ENCODE measurements at places on chromosomes 5 and 9.

- peak; percentile 38 for DNase-seq
Observed at GRCh38 chr9:108396193-108396592, 459.6 kb downstream of the ACTL7B start.

DNA sequence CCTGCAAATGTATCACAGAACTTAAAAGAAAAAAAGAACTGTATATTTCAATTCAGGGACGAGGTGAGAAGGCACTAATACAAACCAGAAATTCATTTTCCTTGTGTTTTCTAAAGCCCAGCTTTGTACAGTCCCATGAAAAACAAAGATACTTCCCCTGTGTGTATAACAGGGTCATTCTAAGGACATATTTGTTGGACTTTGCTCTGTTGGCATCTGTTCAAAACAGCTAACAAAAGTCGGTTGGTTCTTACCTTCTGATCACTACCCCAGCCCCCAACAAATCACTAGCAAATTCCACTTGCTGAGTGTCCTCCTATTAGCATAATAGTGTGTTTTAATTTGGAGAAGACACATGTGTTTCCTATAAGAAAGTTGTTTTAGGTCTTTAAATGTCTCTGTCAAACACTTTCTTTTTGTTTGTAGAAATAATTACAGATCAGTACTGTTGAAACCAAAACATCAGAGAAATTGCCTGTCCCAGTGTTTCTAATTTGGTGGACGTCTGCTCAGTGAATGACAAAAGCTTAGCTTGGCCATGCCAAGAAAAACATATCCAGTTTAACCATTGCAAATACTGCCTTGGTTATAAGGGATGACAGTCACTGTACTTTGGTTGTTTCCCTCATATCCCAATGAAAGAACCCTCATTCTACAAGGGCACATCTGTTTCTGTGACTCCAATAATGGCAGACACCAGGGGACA lies 480.5 kb downstream of the EBF1 start:
- no peak for DNase-seq

GRCh38 chr9:121754655-121755436 lies 103.4 kb downstream of the DAB2IP start:
- DNase-seq, result no peak

- no peak for DNase-seq
Observed at GRCh38 chr5:139571543-139571942, 10.4 kb downstream of the UBE2D2 start.

GRCh38 chr5:164202338-164202737 lies 696.9 kb downstream of the MAT2B start:
- DNase-seq, result no peak

GRCh38 chr5:39017504-39017903 lies 56.7 kb downstream of the RICTOR start:
- DNase-seq, result no peak

DNA sequence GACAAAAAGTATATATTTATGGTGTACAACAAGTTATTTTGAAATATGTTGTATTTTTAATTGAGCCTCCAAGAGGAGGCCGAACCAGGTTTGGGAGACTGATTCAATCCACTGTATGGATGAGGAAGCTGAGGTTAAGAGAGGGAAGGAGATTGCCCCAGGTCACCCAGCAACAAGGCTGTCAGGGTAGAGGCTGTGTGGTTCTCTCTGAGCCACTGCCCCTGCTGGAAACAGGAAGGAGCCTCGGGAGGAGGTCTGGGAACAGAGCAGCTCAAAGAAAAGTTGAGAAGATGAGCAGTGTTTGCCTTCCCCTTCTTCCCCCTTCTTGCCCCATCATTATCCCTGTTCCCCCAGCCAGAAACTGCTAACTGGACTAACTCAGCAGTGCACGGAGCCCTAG lies 6.6 kb upstream of the FAT2 start:
- DNase-seq, result no peak

DNA sequence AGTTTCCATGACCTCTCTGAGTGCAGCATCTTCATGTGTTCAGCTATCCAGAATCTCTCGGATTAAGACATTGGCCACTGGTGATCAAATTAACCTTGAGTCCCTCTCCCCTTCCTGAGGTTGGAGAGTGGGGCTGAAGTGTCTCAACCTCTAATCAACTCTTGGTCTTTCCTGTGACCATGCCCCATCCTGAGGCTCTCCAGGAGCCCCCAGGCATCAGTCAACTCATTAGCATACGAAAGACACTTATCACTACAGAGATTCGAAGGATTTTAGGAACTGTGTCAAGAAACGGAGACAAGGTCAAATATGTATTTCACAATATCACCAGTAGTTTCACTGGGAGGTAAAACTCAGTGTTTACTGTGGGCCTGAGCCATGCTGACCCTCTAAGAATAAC lies 130.2 kb upstream of the CCDC152 start:
- no peak for DNase-seq

GRCh38 chr9:130927338-130927737 lies 11.7 kb downstream of the FIBCD1 start:
- DNase-seq, result no peak

DNA sequence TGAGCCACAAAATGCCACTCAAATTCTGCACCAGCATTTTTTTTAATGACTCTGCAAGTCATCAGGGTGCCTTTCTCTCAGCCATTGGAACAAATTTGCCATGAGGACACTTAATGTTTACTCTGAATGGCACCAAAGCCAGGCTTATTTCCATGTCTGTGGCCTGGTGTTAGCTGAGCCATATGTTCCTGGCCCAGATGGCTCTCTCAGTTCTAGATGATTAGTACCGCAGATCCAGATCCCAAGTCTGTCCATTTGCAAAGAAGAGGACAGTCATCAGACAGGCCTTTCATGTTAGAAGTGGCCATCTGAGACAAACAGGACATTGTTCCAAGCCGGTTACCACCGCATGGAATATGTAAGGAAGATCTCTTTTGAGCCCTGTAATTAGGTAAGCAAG lies 70.3 kb downstream of the INSYN2B start:
- DNase-seq, result no peak

DNA sequence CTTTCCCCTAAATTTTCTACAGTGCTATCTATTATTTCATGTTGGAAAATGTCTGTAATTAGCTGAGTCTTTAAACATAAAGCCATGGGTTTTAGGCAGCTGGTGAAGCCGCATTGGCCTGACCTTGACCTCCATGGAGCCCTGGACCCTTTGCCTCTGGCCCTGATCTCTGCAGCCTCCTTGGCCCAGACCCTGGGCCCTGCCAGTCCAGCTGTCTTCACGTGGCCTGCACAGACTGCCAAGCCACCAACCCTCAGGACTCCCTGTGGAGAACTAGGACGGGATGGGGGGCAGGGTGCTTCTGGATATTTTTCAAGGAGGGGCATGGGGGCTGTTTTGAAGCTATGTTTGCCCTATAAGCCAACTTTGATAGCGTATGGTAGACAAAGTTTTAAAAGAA lies 29.8 kb upstream of the PPARGC1B start:
- no peak for DNase-seq

- DNase-seq, result no peak
Observed at GRCh38 chr9:91157883-91158282, 203.8 kb downstream of the AUH start.

- no peak for DNase-seq
Observed at GRCh38 chr9:98199388-98200033, 7.1 kb upstream of the CORO2A start.

DNA sequence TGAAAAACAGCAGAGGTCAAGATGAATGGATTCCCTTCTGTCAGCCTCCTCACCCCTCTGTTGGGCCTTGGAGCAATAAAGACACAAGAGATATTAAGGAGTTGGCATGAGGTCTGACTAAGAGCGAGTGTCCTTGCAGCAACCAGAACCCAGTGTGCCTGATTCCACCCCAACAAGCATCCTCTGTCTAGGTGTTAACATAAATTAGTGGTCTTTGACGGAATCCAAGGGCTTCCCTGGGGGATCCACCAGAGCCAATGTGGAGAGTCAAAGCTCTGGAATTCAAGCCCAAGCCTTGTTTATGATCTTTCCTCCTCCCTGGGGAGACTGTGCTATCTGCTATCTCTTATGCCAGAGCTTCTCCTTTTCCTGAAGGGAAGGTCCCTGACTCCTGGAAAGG lies 128.1 kb upstream of the SMIM23 start:
- DNase-seq, result no peak

DNA sequence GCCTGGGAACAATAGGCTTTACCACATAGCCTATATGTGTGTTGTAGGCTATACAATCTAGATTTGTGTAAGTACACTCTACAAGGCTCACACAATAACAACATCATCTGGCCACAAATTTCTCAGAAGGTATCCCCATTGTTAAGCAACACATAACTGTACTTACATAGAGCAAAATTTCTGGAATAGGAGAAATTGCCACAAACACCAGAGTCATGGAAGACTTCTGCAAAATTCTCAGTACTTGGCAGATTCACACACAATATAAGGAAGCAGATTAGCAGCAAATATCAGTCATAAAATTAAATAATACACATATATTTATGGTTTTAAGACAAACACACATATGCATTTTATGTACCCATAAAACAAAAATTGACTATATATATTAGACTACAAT lies 16.4 kb downstream of the GNAQ start:
- DNase-seq, result no peak

- DNase-seq, result peak; percentile 54
Observed at GRCh38 chr9:119078015-119078414, 291.2 kb downstream of the BRINP1 start.

DNA sequence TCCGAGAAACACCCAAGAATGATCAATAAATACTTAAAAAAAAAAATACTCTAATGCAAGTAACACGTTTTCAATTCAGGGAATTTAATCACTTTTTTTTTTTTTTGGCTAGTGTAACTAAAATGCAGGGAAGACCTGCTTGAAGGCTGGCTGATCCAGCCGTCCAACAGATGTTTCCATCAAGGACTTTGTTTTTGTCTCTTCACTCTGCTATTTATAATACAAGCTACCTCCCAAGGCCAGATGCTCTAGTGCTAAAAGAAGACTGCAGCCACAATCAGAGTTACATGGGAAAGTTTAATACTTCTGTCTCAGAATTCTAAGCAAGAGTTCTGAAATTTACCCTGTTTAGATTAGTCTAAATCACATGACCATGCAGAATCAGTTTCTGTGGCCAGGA lies 14.5 kb downstream of the TBCA start:
- DNase-seq, result no peak

DNA sequence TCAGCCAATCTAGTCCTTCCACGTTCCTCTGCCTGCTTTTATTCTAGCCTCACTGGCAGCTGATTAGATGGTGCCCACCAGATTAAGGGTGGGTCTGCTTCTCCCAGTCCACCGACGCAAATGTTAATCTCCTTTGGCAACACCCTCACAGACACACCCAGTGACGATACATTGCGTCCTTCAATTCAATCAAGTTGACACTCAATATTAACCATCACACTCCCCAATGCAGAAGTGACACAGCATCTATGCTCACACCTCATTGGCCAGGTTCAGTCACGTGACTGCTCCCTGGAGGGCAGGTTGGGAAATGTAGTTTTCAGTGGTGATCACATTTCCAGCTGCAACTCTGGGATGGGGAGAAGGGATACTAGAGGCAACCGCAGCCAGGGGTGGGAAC lies 13.0 kb downstream of the SUSD3 start:
- peak; percentile 14 for DNase-seq

GRCh38 chr9:33332011-33332410 lies 41.7 kb downstream of the NFX1 start:
- DNase-seq, result no peak

DNA sequence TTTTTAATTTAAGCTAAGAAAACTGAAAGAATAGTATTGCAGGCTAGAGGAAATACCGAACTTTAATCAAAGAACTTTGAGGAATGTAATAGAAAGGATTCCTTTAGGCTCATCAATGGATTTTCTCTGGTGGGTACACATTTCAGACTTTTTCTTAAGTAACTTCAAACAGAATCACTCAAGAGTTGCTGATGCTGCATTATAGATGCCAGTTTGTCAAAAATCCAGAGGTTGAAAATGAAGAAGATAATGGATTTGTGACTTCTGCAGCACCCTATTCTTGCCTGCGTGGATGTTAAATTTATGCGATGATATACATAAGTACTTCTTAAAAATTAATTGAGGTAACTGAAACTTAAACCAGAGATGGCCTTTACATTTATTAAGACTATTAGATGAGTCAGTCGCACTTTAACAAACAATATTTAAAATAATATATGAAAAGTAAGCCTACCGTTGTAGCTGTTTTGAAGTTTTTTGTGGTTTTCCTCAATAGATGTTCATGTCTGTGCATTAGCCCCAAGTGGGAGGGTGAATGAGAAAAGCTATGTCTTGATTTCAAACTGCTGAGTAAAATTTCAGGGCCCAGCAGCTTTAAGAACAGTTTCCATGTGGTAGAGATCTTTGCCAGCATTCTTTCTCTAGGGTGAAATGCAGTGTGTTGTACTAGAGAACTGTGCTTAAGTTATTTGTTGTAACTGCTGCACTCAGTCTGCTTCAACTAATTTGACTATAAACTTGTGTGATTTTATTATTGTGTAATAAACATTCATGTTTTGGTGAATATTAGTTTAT lies at the start of gene OGN:
TSS of gene OGN (minus strand) at position 537 of the 795 bp plus-strand sequence. CDS start 1,171 bp downstream, outside the sequence.
- no peak for DNase-seq

- DNase-seq, result no peak
Observed at GRCh38 chr5:9401786-9402472, 143.9 kb downstream of the SEMA5A start.

DNA sequence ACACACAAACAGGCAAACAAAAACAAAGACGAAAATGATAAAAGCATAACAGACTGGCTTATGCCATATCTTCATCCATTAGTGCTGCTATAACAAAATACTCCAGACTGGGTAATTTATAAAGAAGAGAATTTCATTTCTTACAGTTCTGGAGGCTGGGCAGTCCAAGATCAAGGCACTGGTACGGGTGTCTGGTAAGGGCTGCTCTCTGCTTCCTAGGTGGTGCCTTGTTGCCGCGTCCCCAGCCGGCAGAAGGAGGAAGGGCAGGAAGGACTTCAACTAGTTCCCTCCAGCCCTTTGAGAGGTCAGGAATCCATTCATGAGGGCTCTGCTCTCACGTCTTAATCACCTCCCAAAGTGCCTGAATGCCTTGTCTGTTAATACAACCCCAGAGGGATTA lies 122.6 kb downstream of the BOD1 start:
- DNase-seq, result no peak

DNA sequence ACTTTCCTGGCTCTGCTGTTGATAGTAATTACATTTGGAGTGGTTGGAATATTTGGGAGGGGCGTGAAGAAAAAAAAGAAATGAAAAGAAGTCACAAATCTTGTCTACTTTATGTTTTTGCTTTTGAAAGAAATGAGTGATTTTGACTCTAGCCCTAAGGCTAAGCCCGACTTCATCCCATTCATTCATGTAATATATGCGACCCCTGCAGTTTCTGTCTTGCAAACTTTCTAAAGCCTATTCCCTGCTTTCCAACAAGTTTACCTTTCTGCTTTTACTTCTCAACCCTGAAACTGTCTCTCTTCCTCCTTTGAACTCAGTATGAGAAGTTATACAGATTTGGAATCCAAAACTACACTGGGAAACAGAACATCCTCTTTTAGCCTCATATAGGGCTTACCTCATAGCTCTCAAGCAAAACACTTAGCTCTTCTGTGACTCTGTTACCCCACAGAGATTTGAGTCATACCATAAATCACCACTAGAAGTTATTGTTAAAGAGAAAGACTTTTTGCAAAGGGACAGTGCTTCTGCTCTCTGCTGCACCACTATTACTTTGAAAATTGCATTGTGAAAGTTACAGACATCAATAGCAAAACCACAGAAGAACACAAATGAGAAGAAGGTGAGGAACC lies 1.6 kb downstream of the CFAP95 start:
- no peak for DNase-seq

- DNase-seq, result no peak
Observed at GRCh38 chr9:108468364-108468763, 387.4 kb downstream of the ACTL7B start.

GRCh38 chr9:3863111-3863528 lies 337.3 kb upstream of the RFX3 start:
- no peak for DNase-seq

- no peak for DNase-seq
Observed at GRCh38 chr9:105255421-105255820, 11.0 kb downstream of the SLC44A1 start.
